ENCODE measurements at places on chromosomes 16 and 17.
A peak's percentile ranks its signal among the peaks of the same experiment; 100 is the strongest.

DNA sequence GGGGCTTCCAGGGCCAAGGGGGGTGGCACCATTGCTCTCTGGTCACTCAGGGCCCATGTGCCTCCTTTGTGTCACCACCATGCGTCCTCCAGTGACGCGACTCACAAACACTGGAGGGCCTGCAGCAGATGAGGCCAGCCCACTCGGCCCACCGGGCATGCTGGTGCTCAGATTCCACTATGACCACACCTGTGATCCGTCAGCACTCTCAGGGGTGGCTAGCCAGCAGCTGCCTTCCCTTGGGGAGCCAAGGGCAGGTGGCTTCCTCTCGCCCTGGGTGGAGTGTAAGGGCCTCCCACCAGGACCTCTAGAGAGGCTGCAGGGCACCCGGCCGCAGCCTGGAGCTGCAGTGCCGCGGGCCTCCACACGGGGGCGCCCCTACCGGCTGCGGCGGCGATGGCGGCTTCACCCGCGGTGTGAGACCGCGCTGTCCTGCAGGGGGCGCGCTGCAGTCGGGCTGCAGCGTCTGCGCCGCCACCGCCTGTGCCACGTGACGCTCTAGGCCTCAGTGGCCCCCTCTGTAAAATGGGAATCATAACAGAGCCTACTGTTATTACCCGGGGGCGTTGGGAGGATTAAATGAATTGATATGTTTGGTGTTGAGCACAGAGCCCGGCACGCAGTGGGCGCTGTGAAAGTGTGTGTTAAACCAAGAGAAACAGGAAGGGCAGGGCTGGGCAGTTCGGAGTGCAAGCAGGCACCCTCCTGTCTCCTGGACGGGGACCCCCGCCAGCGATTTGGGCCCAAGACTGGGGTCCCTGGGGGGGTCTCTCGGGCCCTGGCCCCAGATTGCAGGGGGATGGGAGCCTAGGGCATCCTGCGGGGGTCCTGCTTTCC lies 192.4 kb upstream of the GSE1 start:
- no peak for DNase-seq

DNA sequence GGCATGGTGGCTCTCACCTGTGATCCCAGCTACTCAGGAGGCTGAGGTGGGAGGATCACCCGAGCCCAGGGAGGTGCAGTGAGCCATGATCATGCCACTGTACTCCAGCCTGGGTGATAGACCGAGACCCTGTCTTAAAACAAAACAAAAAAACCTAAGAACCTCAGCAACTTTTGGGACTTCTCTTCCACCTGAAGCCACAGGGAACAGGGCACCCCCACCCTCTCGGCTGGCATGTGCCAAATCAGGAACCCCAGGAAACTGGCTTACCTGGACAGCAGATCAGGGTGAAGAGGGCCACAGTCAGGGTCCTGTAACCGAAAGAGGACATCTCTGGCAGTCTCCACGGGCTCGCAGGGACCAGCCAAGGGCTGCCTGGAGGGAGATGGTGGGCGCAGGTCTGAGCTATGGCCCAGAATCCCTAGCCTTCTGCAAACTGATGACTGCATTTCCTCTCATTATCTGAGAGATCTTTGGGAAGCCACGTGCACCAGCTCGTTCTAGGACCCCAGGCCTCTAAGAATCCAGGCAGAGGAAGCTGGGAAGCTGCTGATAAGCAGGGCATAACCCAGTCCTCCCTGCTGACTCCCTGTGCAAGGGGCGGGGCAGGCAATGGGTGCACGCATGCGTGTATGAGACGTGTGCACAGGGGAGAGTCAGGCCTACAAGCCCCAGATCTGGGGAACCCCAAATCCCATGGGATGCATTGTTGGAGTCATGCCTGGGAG lies 8.4 kb downstream of the PRR29 start:
- DNase-seq: no peak

DNA sequence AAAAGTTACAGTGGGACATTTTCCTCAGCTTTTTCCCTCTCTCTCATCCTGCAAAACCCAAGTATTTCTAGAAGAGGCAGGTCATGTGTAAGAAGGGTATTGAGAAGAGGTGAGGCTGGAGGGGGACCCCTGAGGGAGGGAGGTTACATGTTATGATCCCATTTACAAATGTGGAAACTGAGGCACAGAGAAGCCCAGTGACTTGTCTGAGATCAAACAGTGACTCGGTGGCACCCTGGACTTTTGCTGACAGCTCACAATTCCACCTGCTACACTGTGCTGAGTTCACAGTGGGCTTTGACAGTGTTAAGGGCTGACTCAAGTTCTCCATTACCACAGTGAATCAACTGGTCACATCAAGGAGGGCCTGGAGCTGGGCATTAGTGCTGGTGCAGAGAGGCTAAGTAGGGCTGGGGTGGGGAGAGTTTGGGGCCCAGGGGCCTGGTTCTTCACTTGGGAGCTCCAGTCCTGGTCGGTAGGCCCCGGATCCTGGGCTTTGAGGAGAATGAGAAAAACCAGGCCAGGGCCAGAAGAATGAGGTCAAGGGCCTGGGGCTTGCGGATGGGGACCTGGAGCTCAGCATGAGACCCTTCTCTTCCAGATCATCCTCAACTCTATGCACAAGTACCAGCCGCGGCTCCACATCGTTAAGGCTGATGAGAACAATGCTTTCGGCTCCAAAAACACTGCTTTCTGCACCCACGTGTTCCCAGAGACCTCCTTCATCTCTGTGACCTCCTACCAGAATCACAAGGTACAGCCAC lies 26.0 kb downstream of the TBX4 start:
- DNase-seq: no peak

DNA sequence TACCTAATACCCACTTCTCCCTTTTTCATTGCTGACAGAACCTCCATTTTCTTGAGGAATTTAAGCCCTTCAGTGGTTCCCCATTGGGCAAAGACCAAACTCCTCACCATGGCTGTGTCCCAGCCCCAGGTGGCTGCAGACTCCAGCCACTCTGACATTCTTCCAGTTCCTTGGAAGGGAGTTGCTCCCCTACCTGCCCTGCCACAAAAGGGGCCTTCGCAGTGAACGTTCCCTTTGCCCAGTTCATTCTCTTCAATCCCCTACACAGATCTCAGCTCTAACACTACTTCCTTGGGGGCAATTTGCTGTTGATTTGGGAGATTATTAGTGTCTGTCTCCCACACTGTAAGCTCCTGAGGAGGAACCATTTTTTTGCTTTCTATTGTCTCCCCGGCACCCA lies 3.2 kb upstream of the AKTIP start:
- no peak for DNase-seq

DNA sequence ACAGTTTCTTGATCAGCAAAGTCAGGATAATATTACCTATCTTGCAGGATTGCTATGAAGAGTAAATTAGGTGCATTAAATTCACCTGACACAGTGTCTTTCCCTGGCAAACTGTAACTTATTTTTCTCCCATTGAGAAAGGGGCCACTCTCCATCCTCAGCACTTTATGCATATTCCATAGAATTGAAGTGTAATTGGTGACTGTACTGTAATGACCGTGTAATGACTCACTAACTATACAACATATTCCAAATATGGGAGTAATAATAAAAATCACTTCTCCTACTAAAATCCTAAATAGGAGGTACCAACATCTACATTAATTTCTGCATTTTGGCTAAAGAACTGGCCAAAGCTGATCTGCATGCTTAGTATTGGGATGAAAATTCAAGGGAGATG lies 141.9 kb upstream of the NOG start:
- no peak for DNase-seq

- DNase-seq: no peak
Measured at GRCh38 chr16:19809121-19809635, 75.5 kb downstream of the GPRC5B start.

DNA sequence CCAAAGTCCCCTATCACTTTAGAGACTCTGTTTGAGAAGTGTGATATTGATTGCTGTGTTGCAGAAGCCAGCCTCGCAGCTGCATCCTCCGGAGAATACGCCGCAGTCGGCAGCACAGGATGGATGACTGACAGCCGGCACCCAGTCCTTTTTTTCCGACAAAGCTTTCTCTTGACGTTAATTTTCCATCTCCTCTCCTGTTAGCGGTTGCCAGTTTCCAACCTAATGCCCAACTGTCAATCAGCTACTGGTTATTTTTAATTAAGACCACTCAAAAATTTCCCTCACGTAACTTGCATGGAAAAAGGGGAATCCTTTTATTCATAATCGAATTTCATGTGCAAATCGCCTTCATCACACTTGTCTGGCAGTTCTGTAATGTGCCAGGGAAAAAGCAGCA lies 953.9 kb downstream of the CDH11 start:
- no peak for DNase-seq

DNA sequence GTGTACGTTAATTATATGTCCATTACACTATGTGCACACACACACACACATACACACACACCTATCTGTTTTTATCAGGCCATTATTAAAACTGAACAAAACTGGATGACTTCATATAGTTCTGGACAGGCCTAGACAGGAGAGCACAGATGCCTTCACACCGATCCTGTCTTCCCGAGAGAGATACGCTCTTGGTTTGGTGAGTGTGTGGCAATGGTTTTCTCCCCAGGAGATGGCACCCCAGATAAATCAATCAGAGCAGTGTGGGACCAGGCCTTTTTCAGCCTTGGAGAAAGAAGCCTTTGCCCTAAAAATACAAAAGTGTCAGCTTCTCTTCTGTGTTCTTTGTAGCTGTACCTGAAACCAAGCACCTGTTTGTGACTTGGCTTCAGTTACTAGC lies 83.7 kb downstream of the CPPED1 start:
- no peak for DNase-seq

DNA sequence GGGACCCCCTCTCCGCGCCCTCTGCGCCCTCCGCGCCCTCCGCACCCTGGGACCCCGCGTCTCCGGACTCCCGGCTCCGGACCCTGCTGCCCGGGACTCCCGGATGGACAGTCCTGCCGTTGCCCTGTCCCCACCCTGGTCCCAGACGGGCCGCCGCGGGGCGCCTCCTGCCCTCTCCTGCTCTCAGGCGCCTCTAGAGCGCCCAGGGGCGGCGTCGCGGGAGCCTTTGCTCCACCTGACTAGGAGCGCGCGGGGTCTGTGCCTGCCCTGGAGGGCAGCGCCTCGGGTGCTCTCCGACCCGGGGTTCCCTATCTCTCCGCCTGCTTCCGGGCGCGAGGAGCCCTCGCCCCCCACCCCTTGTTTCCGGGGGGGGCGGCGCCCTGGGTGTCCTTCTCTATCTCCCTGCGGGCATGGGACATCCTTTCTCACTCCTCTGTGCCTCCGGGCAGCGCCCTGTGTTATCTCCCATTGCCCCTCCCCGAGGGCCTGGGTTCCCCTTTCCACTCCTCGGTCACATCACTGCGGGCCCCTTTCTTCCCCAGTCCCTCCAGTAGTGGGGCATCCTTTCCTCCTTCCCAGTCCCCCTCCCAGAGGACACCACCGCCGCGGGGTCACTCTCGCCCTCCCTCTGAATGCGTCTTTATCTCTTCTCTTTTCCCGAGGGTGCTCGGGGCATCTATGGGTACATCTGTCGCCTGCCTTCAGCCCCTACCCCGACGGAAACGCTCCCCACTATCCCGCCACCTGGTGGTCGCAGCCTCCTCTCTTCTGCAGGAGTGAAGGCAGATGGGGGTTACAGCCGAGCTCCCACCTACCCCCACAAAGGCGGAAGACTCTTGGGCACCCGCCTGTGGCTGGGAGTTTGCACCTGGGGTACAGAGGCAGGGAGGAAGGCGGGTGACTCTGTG lies 875 bp downstream of the PRKCB start:
- no peak for DNase-seq

- peak; percentile 27 for DNase-seq
Measured at GRCh38 chr17:29116804-29117753, 63.1 kb downstream of the MYO18A start.

DNA sequence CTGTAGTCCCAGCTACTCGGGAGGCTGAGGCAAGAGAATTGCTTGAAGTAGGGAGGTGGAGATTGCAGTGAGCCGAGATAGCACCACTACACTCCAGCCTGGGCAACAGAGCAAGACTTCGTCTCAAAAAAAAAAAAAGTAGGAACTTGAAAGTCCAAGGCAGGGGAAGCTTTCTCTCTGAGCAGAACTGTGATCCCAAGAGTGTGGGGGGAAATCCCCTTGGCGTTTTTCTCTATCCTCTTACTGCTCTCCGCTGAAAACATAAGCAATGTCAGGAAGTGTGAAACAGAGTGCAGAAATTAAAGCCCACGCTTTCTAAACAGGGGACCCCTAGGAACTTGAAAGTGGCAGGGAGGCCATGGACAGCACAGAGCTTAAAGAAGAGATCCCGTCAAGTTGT lies 9.8 kb upstream of the CMTM3 start:
- no peak for DNase-seq

GRCh38 chr16:75244844-75245758 lies 6.3 kb downstream of the BCAR1 start:
- no peak for DNase-seq

DNA sequence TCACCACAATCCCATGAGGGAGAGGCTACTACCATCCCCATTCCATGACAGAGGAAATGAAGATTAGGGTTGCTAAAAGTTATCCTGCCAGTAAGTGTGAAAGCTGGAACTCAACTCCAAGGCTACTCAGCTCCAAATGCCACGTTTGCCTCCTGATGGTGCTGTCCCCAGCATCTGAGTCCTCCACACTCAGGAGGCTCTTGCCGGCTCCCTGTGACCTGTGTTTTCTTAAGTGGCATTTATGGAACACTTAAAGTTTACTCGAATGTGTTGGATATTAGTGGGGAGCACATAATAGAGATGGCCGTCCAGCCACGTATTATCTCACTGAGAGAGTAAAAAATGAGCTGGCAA lies 267.9 kb downstream of the CBLN1 start:
- no peak for DNase-seq

GRCh38 chr16:65994291-65994690 lies 372.2 kb upstream of the CDH5 start:
- DNase-seq: no peak

GRCh38 chr17:16911141-16911937 lies 60.6 kb downstream of the TNFRSF13B start:
- DNase-seq: no peak

- no peak for DNase-seq
Measured at GRCh38 chr17:46947216-46947615, 24.3 kb downstream of the GOSR2 start.

GRCh38 chr17:17258998-17259397 lies 22.0 kb upstream of the FLCN start:
- no peak for DNase-seq

DNA sequence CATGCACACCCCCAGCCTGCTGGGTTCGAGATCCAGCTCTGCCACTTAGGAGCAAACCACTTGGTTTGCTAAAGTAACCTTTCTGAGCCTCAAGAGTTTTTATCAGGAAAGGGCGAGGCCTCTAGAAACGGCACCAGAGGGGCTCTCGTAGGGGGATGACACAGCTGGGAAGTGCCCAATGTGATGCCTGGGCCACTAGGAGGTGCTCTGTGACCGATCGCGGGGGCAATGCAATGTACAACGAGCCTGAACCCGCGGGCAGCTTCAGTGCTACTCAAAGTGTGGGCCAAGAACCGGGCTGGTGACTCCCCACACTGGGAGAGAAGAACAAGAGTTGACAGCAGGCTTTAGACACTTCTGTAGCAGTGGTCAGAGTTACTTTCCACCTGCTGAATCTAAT lies 9.4 kb downstream of the C16orf89 start:
- no peak for DNase-seq

All from esophagus squamous epithelium (tissue), 5 donors.